ENCODE measurements at places on chromosomes 1 and 21.

- DNase-seq = peak; percentile 49
Observed at GRCh38 chr1:89547563-89548116, 23.0 kb downstream of the LRRC8B start.

DNA sequence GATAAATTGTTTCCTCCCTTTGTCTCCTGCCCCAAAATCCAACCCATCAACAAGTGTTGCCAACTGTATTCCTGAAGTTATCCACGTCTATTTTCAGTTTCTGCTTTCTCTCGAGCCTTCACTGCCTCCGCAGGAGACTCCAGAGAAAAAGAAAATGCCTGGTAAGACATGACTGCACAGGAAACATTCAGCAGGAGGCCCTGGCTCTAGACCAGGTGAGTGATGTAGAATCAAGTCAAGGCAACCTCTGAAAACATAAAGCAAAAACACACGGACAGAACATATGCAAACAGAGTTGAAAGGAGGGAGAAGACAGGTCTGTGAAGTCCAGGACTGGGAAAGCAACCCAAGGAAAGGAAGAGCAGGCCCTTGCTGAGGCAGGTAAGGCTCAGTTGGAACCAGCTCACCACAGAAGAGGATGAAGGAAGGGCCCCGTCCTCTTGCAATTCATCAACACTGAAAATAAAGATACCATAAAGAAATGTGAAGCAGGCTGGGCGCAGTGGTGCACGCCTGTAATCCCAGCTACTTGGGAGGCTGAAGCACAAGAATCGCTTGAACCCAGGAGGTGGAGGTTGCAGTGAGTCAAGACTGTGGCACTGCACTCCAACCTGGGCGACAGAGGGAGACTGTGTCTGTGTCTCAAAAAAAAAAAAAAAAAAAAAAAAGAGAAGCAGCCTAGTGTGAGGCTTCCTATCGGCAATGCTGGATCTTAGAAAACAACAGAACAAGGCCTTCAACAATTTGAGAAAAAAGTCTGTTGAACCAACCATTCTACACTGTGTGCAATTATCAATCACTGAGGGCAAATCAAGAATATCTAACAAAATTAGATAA is 8.8 kb downstream of the NOL9 start:
- no peak for DNase-seq

- DNase-seq = no peak
Observed at GRCh38 chr21:28627691-28628090, 365.0 kb downstream of the LTN1 start.

DNA sequence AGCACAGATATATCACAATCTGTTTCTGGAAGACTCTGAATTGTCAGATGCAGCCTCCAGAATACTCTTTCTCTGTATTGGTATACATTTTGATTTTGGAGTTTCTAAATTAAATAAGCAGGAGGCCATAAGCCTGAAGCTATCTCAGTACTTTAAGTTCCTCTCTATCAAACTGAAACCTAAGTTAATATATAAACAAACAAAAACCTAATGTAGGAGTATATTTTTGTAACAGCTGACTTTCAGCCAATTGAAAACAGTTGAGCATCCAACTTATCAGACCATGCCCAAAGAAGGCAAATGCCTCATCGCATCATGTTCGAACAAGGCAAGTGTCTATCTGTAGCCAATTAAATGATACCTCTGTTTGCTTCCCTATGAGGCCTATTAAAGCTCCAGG is 1054.4 kb downstream of the AMY1C start:
- DNase-seq = no peak

DNA sequence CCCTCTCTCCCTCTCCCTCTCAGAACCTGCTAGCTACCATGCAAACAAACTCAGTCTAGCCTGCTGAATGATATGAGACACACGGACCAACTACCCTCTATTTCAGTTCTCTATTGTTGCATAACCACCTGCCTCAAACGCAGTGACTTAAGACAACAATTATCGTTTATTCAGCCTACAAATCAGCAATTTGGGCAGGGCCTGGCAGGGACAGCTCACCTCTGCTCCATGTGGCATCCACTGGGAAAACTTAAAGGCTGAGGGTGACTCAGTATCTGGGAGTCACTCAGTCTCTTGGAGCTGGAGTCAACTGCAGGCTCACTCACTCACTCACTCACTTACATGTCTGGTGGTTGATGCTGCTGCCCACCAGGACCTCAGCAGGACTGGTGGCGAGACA is 121.3 kb downstream of the SEC16B start:
- no peak for DNase-seq

GRCh38 chr1:79638382-79638781 is 631.9 kb upstream of the ADGRL4 start:
- no peak for DNase-seq

- DNase-seq = peak; percentile 6
Observed at GRCh38 chr1:207925210-207925609, 14.3 kb upstream of the CD34 start.

DNA sequence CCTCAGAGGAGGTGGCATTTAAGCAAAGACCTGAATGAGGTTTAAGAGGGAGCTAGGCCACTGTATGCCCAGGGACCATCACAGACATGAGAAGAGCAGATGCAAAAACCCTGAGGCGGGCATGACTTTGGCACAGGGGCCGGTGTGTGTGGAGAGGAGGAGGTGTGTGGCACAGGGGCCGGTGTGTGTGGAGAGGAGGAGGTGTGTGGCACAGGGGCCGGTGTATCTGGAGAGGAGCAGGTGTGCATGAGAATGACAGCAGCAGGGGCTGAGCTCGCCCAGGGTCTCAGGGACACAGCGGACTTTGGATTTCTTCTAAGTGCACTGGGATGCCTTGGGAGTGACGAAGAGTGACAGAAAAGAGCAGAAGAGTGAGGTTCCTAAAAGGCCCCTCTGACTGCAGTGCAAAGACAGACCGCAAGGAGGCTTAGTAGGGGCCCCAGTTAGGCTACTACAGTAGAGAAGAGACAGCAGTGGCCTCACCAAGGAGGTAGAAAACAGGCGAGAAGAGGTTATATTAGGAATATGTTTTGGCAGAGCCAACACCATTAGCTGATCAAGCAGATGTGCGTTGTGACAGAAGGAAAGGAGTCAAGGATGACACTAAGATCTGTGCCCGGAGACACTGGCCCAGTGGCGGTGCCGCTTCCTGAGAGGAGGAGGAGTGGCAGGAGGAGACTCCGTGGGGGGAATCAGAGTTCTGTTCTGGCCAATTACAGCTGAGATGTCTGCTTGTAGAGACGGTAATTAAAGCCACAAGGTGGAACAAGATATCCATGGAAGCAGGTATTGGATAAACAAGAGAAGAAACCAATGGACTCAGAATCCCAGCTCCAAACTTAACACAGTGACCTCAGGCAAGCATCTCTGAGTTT is 18.4 kb downstream of the ZBTB17 start:
- no peak for DNase-seq

DNA sequence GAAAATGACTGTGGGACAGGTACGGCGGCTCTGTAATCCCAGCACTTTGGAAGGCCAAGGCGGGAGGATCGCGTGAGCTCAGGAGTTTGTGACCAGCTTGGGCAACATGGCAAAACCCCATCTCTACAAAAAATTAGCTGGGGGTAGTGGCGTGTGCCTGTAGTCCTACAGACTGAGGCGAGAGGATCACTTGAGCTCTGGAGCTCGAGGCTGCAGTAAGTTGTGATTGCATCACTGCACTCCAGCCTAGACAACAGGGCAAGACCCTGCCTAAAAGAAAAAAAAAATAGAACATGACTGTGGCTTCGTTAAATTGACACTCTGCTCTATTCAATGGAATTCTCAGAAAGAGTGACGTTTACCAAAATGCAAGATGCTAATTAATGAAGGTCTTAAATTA is 3.9 kb upstream of the DBT start:
- DNase-seq = no peak

- DNase-seq = no peak
Observed at GRCh38 chr1:179340918-179341317, 24.9 kb upstream of the AXDND1 start.

GRCh38 chr1:240765732-240766363 is 153.9 kb upstream of the GREM2 start:
- DNase-seq = no peak

- no peak for DNase-seq
Observed at GRCh38 chr1:203772836-203773235, 7.9 kb downstream of the LAX1 start.

- DNase-seq = peak; percentile 83
Observed at GRCh38 chr1:184407816-184408510, 21.1 kb downstream of the C1orf21 start.

DNA sequence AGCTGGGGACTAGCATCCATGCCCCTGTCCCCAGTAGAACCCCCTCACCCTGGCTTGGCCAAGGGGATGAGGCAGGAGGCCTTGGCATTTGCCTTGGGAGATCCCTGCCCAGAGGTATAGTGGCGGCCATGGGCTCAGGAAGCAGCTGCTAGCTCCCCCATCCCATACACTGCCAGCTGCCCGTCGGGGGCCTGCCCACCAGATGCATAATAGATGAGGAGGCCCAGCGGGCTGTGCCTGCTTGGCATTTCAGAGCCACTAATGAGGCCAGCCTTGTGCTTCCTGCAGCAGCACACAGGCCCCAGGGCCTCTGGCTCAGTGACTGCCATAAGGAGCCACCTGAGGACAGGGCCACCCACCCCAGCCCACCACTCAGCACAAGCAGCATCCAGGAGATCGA is 23.6 kb downstream of the RAP1GAP start:
- peak; percentile 32 for DNase-seq

GRCh38 chr1:225445639-225446594 is 18.1 kb upstream of the LBR start:
- DNase-seq = no peak

DNA sequence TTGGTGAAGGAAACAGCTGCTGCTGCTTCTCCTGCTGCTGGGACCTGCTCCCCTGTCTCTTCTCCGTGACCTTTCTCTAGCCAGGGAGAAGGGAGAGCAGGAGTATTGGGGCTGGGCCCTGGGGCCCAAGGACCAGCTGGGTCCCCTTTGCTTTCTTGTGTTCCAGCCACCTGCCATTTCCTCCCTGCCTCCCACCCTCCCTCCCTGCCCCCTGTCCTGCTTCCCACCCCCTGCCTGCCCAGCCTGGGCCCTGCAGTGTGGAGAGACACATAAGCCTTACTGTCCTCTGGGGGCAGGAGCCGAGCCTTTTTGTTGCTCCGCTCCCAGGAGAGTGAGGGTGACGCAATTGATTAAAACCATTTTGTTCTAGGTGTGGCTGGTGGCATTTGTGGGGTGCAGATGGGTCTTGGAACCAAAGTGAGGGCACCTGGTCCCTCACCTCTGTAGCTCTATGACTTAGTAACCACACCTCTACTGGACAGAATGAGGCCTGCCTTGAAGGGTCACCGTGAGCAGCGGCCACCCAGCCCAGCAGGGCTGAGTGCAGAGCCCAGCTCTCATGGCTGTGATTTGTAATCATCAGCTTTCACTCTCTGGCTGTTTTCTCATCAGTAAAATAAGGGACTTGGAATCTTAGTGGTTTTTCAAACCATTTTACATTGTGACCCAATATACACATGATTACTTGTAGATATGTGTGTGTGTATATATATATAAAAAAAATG is 13.9 kb upstream of the TMEM222 start:
- DNase-seq = no peak

DNA sequence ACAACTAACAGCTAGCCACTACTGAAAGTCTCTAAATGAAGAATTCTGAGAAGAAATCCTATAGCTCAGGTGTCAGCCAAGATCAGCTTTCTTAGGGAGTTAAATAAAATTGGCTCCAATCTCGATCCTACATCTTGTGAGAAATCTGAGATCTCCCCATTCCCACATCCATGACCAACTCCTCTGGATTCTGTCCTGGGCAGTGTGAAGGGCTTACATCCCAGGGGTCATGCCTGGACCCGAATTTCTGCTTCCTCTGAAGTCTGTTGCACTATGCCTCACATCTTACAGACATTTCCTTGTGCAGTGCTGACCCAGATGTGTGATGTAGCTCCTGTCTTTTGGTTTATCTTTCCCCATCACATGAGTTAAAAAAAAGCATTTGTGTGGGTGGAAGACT is 4.8 kb upstream of the TNN start:
- DNase-seq = no peak

DNA sequence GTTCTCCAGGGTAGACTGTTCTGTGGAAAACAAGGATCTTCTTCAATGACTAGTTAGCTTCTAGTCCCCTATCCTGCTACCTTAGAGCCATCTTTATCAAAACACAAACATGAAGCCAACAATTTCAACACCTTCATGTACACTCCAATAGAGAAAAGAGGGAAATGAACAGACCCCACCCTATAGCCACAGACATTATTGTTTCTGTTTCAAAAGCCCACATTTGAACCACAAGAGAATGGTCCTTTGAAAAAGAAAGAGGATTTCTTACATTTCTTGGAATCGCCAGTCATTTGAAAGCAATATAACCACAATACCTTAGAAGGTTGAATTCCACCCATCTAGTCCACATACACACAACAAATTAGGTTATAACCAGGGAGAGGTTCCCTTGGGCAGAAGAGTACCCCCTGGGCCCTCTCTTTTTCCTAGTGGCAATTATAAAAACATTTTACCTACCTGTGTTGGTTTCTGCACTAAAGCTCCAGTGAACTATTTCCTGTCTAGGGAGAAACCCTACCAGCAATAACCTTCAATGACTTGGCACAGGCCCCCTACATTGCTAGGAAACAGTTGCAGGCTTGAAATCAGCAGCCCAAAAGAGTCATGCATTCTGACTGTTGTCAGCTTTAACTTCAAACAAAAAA is 2.7 kb upstream of the LPGAT1 start:
- DNase-seq = no peak

DNA sequence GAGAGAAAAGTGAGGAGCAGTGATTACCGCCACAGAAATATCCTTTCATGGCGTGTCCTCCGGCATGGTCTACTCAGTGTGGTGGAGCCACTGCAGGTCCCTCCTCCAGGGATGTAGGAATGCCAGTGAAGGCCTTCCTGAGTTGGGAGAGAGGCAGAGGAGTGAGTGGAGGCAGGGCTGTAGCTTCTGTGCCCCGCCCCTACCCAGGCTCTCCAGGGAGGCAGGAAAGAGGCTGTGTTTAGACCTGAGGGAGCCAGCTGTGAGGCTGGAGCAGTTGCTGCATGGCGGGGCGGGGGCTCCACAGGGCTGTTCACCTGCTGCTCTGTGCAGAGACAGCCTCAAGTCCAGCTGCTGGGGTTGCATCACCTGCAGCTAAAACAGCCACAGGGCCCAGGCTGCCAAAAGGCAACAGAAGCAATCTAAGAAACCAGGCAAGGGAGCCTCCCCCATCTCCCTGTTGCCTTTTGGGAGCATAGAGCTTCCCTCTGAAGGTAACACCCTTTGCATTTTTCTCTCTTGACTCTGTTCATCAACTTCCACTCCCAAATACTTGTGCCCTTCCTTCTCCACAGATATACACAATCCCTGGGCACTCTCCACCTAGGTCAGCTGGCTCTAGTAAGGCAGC is 801 bp upstream of the ANXA9 start:
- peak; percentile 81 for DNase-seq

- DNase-seq = no peak
Observed at GRCh38 chr1:94962409-94963265, 35.7 kb upstream of the CNN3 start.

DNA sequence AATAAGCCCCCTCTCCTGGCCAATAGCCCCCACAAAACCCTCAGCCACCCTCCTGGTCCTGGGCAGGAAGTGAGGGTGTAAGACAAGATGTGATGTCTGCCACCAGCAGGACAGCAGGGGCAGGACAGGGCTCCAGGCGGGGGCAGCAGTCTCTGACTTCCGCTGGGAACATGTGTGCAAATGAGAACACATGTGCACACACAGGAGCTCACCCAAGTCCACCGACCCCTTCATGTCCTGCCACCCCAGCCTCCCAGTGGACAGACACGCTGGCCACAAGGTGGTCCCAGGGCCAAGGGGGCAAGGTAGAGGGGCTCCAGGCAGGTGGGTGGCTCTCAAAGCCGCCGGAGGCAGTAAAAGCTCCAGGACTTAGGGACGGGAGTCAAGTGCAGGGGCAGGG is 60.1 kb downstream of the KCNAB2 start:
- DNase-seq = no peak

- DNase-seq = no peak
Observed at GRCh38 chr1:67818725-67819301, 14.5 kb downstream of the GNG12 start.
